CD4-positive, alpha-beta T cell treated with Interleukin-4 for 4 hours (primary cell): ENCODE measurements at places on chromosomes 7 and 10.

GRCh38 chr10:113517901-113518260 is 35.0 kb upstream of the HABP2 start:
- DNase-seq, result no peak

GRCh38 chr10:23505797-23506465 is 67.1 kb downstream of the OTUD1 start:
- DNase-seq, result no peak

DNA sequence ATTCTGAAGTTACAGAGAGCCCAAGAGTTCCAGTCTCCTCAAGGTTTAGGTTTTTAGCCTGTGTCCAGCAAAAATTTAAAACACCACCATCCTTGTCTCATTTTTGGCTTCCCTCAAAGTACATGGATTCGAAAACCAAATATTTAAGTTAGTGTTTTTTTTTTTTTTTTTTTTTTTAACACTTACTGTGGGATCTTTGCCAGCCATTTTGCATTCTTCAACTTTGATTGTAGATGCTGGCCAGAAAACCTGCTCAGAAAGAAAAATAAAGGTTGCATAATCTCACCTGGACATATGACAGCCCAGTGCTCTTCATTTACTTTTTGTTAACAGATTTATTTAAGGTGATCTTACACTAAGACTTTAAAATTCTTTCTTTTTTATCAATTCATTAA is 91.6 kb downstream of the SEMA3C start:
- DNase-seq, result no peak

- peak; percentile 26 for DNase-seq
These were observed 115.2 kb downstream of the ZFAND4 start for GRCh38 chr10:45557275-45557905.

GRCh38 chr10:92162541-92162940 is 128.3 kb downstream of the CPEB3 start:
- DNase-seq, result no peak

- no peak for DNase-seq
These were observed 4.2 kb upstream of the CCNY start for GRCh38 chr10:35331894-35332640.

- no peak for DNase-seq
These were observed 403.3 kb downstream of the HGF start for GRCh38 chr7:81366546-81366945.

GRCh38 chr10:129446183-129446581 is 20.9 kb upstream of the MGMT start:
- DNase-seq, result no peak

GRCh38 chr7:151035902-151036301 is 7.7 kb downstream of the ABCB8 start:
- DNase-seq, result no peak

GRCh38 chr7:96548664-96549063 is 161.0 kb downstream of the SEM1 start:
- no peak for DNase-seq

- DNase-seq, result no peak
These were observed 208.9 kb downstream of the EBF3 start for GRCh38 chr10:129755158-129755591.
